ENCODE measurements at places on chromosomes 1 and 21.

GRCh38 chr1:21659924-21660326 is 9.2 kb downstream of the RAP1GAP start:
- DNase-seq = no peak

- DNase-seq = peak; percentile 35
Measured at GRCh38 chr1:31647106-31647505, 2.4 kb upstream of the PEF1 start.

DNA sequence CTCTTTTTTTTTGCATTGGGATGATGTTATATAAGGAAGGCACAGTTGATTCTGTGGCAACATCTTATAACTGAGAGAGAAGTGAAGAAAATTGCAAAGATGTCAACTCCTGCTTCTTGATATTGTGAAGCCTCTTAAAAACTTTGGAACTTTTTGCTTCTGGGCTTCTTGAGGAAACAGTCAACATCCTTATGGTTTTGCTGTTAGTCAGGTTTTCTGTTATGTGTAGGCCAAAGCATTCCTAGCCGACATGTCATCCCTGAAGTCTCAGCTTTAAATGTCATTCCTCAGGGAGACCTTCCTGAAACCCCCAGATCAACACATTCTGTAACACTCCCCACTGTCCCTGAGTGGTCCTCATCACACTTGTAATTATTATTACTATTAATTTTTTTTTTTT is 12.6 kb downstream of the FALEC start:
- DNase-seq = no peak

DNA sequence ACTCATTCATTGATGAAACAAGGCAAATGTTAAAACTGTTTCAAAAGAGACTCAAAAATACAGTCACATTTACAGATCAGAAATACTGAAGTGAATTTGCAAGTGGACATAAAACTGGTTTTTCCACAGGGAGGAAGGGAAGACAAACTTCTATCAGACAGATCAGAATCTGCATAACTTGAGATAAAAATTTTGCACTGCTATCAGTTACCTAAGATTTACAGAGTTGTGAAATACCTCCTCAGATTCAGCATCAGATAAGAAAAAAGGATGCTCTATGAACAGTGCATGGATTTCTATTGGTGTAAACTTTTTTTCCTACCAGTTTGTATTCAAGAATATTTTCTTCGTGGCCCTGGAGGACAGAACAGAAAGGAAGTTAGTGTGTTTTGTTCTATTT is 575.4 kb downstream of the RWDD3 start:
- no peak for DNase-seq

- no peak for DNase-seq
Measured at GRCh38 chr1:91952187-91952586, 3.0 kb downstream of the BRDT start.

Measured in fibroblast of pulmonary artery (primary cell).